ENCODE measurements at places on chromosomes 2 and 18.

GRCh38 chr18:5515011-5515784 is 28.6 kb downstream of the EPB41L3 start:
- no peak for DNase-seq

DNA sequence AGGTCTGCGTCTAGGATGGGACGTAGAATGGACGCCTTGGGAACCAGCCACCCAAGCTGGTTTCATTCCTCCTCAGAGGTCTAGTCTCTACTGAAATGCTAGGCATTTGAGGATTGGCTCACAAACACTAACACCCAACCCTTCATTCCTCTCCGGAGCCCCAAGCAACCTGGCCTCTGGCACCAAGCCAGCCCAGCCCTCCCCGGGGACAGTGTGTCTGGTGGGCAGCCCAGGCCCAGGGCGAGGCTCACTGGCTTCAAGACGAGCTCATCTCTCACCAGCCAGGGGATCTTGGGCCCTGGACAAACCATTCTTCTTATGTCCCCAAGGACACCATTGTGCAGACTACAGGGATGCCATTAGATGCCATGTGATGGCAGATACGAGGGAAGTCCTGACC is 182.5 kb downstream of the CTIF start:
- no peak for DNase-seq

DNA sequence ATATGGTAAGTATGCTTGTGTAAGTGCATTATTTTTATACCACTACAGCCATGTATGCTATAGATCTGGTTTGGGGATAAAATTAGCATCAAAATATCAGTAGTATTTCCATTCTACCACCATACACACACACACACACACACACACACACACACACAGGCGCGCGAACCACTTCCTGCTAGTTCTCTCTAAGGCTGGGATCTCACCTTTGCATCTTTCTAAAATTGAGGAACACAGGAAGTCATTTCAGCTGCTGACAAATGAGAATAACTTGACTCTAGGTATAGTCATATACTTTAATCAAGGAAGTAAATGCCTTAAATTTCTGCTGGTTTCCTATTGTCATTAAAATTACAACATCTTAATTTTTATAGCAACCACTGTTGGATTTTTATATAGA is 72.5 kb downstream of the RBM43 start:
- DNase-seq = no peak

- no peak for DNase-seq
Measured at GRCh38 chr2:36464006-36464721, 108.6 kb downstream of the CRIM1 start.

- DNase-seq = no peak
Measured at GRCh38 chr2:174729797-174730697, 34.2 kb downstream of the CHRNA1 start.

DNA sequence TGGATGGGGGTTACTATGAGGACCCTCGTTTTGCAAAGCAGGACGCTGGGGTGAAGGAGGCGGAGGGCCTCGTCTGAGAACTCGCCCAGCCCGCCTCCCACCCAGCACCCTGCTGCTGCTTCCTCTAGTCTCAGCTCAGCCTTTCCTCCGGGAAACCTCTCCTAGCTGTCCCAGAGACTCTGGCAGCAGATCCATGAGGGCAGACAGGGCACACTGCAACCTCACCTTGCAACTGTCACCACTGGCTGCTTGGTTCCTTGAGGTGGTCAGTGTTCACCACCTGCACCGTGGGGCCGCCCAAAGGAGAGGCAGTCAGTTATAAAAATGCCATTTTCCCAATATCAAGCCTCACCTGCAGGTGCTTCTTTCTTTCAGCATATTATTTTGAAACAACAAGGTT is 45.6 kb downstream of the PARD6G start:
- DNase-seq = no peak

DNA sequence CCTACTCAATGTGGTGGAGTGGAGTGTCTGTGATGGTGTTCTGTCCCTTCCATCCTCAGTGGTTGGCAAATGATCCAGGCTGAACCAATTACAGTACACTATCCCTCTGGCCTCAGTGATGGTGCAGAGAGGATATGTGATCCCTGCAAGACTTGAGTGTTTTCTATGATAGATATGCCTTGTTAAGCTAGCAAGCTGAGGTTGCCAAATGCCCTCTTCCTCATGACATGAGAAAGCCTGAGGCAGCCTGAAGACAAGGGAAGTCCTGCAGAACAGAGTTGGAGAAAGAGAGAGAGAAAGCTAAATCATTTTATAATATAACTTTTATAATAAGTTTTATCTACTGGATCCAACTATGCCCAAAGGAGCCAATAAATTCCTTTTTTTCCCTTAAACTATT is 41.6 kb upstream of the GORASP2 start:
- DNase-seq = no peak

DNA sequence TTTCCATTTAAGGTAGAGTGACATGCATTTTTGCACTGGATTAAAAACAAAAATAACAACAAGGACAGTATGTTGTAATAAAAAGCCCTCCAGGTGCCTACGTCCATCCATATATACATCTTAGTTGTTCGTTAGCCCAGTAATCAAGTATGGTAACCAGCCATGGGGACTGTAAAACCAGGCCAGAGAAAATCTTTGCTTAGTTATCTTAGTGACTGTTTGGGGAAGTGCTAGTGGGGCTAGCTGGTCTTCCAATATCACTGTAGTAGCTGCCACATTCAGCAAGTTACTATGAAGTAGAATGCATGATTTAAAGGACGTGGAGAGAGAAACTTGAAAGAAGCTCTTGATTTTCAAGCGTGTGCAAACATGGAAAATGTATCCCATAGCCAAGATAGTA is 95.9 kb upstream of the STON1 start:
- DNase-seq = no peak

DNA sequence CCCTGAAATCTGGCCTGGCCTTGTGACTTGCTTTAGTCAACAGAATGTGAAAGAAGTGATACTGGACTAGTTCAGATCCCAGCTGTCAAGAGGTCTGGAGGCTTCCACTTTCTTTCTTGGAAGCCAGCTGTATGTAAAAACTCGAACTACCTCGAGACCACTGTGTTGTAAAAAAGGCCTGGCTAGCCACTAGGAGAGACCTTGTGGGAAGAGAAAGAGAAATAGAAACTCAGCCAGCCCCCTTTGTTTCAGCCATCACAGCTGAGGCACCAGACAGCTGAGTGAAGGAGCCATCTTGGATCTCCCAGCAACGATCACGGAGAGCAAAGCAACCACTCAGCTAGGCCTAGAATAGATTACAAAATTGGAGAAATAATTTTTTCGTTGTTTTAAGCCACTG is 324.9 kb upstream of the TCF4 start:
- DNase-seq = no peak

- no peak for DNase-seq
Measured at GRCh38 chr2:201228271-201228911, 31.9 kb upstream of the CASP8 start.

DNA sequence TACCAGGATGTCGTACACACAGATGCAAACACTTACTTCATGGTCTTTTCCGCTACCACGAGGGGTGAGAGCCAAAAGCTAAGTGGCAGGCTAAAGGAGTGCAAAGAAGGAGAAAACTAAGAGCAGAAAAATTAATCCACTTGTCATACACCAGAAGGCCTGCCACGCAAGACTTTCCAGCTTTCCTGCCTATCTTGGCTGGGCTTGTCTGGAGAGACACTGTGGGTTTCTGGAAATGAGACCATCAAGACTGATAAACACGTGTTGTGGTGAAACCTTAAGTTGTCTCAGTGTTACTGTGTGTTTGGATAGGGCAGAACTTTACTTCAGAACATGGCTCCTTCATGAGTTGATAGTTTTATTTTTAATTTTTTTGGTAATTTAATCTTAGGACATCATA is 175.6 kb downstream of the FMNL2 start:
- DNase-seq = no peak

DNA sequence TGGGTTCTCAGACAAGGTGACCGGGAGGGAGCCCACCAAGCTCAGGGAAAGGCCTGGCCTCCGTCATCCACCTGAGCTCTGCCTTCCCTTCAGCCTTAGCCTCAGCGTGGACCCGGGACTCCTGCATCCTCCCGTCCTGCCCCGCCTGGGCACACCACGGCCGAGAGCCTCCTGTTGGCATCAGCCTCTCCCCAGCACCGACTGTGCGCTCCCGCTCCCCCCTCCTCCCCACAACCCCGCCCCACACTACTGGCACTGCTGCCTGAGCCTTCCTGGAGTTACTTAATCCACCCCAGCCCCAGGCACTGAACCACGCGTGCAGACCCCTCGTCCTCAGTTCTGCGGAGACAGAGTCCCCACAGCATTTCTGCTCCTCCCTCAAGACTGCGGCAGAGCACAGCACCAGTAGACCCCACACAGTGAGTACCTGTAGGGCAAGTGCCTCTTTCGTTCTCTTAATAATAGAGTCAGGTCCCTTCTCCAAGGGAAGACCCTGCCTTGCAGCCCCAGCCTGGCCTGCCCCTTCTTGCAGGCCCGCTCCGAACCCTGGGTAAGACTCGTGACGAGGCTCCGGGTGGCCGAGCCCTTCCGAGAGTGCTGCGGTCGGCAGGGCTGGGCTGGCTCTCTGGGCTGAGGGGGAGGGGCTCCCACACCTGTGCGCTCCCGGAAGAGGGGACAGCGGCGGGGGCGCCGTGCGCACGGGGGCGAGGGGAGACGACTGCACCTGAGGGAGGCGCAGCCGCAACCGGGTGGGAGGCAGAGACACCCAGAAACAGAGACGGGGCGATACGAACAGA is at the start of gene AMER3:
Gene AMER3, plus strand, starts transcription at position 285 of the 797 bp plus-strand sequence. CDS start 6,533 bp downstream, outside the sequence.
- DNase-seq = no peak

DNA sequence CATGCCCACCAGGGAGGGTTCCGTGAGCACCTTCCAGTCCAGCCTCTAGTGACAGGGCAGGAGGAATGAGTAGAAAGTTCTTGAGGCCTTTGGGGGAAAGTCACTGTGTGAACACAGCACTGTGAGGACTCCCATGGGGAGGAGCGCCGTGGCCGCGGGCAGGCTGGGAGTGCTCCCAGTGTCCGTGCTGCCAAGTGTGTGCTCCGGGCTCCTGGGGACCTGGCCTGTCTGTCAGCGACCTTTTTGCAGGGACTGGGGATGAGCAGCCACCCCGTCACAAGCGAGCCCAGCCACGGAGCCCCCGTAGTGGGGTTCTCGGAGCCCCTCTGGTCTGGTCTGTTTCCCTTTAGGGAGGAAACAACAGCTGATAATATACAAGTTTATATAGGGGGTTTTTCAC is 36.8 kb downstream of the PDIA6 start:
- no peak for DNase-seq

- DNase-seq = no peak
Measured at GRCh38 chr2:201608021-201608420, 35.3 kb downstream of the TMEM237 start.

DNA sequence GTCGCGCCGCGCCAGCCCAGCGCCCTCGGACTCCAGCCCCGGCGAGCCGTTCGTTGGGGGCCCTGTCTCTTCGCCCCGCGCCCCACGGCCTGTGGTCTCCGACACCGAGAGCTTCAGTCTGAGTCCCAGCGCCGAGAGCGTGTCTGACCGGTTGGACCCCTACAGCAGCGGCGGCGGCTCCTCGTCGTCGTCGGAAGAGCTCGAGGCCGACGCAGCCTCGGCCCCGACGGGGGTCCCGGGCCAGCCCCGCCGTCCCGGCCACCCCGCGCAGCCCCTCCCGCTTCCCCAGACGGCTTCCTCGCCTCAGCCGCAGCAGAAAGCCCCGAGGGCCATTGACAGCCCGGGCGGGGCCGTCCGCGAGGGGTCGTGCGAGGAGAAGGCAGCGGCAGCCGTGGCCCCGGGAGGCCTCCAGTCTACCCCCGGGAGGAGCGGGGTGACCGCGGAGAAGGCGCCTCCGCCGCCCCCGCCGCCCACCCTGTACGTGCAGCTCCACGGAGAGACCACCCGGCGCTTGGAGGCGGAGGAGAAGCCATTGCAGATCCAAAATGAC is 1.4 kb downstream of the PHLPP1 start:
- no peak for DNase-seq

GRCh38 chr18:3995476-3996102 is 459.5 kb downstream of the DLGAP1 start:
- DNase-seq = peak; percentile 45

DNA sequence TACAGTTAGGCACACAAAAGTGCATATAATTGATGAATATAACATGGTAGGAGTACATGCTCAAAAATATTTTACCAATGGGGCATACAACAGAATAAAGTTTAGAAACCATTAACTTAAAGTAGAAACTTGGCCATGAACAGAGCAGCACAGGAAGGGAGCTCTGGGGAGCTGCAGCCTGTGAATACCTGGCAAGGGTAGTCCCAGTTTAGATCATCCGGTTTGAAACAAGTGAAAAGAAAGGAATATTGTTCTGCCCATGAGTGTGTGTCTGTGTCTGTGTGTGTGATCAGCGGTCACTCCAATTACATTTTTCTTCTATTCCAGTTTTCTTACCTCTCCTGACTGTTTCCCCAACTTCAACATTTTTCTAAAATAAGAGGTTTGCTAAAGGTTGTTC is 233.0 kb downstream of the ALK start:
- DNase-seq = no peak

- DNase-seq = no peak
Measured at GRCh38 chr2:67612576-67613042, 215.5 kb downstream of the ETAA1 start.

DNA sequence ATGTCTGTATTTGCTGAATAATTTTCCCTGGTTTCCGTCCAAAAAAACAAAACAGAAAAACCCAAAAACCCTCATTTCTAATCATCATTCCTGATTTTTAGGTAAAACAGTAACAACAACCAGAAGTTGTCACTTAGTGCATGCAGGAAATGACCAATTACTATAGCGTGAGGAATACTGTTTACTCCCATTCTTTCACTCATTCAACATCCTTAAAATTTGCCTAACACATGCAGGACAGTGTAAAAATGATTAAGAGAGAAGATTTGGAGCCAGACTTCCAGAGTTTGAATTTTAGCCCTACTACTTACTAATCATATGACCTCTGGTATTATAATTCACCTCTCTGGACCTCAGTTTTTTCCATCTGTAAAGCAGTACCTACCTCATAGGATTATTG is 83.1 kb downstream of the FIGN start:
- no peak for DNase-seq

GRCh38 chr2:99471654-99472599 is 17.9 kb downstream of the REV1 start:
- no peak for DNase-seq

- DNase-seq = no peak
Measured at GRCh38 chr2:209097168-209097567, 326.7 kb upstream of the MAP2 start.

DNA sequence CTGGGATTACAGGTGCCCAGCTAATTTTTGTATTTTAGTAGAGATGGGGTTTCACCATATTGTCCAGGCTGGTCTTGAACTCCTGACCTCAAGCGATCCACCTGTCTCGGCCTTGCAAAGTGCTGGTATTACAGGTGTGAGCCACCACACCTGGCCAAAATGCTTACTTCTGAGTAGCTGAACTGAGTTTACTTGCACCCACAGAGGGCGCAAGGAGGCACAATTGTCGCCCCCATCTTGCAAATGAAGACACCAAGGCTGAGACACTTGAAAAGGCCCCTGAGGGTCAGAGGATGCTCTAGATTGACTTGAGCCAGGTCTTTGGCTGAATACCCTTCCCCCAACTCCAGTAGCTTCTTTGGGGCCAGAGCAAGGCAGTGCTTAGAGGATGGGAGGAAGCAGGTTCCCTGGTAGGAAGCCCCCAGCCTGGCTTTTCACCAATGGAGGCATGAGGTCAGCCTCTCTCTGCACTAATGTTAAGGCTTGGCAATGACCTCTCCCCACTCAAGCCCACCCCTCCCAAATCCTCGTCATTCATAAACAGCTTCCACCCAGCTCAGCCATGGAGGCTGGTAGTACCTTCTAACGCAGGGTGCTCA is 14.5 kb upstream of the KIF1A start:
- DNase-seq = no peak

GRCh38 chr2:112335600-112335999 is 60.2 kb downstream of the ZC3H6 start:
- no peak for DNase-seq
